ENCODE measurements at places on chromosomes 2 and 18.

DNA sequence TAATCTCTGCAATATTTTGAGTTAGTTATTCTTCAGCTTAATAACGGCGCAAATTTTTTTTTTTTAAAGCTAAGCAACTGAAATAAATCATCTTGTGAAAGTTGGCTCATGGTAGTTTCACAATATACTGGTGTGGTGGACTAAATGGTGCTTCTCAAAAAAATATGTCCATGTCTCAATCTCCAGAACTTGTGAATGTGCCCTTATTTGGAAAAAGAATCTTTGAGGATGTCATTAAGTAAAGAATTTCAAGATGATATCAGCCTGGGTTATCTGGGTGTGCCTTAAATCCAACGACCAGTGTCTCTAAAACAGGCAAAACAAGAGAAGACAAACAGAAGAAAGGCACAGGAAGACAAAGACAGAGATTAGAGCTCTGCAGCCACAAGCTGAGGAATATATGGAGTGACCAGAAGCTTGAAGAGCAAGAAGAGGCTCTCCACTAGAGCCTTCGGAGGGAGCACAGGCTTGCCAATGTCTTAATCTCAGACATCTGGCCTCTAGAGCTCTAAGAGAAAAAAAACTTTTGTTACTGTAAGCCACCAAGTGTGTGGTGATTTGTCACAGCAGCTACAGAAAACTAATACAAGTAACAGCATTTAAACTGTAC lies 71.4 kb downstream of the HNMT start:
- DNase-seq = no peak

- DNase-seq = no peak
Measured at GRCh38 chr2:157376041-157376440, 50.4 kb upstream of the ERMN start.

DNA sequence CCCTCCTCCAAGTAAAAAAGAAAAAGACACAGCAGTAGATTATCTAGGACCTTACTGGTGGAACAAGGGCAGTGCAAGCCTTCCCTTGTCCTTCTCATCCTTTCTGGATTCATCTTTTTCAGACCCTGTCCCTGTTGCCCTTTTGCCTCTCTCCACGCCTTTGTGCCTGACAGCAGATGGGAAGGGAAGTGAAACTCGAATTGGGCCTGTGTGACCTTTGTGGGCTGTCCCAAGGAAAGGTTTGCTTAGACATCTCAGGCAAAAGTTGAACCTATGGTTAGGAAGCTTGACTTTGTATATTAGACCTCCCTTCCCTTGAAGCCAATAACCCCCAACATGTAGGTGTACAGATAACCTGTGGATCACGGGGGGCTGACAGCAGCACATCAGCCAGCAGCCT lies 185.3 kb downstream of the PRKCE start:
- DNase-seq = no peak

DNA sequence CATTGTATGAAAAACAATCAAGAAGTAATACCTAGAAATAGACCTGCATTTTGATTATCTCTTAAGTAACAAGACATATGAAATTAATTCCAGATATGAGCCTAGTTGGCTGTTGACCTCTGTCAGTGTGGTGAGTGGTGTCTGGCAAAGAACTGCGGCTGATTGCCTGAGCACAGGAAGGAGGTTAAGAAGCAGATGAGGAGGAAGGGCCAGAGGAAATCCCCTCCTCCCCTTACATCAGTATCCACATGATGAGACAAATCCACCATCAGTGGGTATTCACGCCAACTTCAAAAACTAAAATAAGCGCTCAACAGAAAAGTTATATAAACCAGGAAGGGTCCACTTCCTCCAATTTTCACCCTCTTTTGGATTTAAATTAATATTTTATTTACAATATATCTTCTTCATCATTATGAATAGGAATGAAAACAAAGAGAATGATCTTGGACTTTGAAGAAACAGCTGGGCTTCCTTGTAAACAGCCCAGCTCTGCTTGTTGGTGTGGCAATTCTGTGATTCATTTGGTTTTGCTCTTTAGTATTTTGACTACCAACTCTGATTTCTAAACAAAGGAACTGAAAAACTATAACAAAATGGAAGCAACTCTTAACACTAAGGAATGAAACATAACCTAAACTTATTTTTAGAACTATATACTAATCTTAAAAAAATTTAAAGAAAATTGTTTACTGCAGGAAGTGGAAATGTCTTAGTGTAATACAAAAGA lies 27.3 kb downstream of the RFTN2 start:
- no peak for DNase-seq

- DNase-seq = no peak
Measured at GRCh38 chr2:241216211-241216761, 27.8 kb downstream of the ANO7 start.

DNA sequence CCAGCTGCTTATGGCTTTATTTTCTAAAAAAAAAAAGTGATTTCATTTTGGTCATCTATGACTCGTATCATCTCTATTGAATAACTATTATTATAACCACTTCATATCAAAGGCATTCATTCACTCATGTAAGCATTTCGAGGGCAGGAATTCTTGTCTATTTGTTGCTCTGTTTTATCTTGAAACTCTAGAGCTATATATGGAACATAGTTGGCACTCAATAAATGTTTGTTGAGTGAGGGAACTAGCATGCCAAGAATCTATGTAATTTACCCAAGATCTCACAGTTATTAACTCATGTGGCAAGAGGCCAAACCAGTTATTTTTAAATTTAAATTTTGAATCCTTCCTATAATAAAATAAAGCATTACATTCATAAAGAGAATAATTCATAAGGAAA lies 470.1 kb downstream of the TMX3 start:
- no peak for DNase-seq

GRCh38 chr2:72527424-72527823 lies 298.4 kb downstream of the EXOC6B start:
- DNase-seq = no peak
